ENCODE measurements at places on chromosomes 6 and 20.

GRCh38 chr6:53520320-53520928, 24.5 kb downstream of the GCLC start:
- no peak for DNase-seq

DNA sequence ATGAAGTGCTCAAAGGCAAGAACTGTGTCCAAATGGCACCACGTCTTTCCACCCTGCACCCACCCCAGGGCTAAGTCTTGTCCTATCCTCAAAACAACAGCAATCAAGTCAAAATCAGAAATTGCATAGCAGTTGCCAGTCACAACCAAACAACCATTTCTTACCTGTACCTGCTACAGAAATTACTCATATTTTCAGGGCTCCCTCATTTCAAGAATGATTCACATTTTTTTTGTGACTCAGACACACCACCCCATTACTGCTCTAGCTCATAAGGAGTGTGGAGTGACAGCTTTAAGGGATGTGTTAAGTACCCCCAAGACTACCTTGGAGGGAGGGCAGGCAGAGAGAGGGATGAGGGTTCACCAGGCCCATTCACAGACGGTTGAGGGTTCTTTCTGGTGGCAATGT, 111.7 kb downstream of the TRERF1 start:
- DNase-seq: no peak

GRCh38 chr6:40999569-40999968, 39.5 kb downstream of the UNC5CL start:
- no peak for DNase-seq

DNA sequence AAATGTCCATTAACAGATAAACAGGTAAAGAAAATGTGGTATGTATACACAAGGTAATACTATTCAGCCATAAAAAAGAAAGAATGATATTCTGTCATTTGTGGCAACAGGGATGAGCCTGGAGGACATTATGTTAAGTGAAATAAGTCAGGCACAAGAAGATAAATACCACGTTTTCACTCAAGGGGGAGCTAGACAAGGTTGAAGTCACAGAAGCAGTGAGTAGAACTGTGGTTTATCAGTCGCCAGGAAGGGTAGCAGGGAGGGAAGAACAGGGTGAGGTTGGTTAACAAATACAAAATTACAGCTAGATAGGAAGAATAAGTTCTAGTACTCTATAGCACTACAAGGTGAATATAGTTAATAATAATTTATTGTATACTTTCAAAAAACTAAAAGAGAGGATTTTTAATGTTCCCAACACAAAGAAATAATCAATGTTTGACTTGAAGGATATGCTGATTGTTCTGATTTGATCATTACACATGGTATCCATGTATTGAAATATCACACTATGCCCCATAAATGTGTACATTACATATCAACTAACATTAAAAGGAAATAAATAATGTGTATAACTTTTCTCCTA, 21.1 kb downstream of the RTN4IP1 start:
- peak; percentile 49 for DNase-seq

- peak; percentile 49 for DNase-seq
Measured at GRCh38 chr20:49323622-49324238, 45.9 kb upstream of the ZNFX1 start.

DNA sequence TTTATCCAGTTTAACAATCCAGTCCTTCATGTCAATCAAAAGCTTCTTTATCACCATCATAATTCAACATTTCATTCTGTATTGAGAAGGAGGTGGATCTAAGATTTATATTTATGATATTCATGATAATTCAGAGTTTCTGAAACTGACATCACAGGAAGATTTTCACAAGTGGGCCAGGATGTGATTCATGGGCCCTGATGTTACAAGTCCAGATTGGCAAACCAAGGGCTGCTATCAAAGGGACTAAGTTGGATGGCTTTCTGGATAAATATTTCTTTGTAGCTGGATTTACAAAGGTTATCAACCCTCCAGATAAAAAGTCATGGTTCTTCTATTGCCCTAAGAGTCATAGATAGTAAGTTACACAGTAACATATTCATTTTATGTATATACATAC, 866.5 kb downstream of the KIF16B start:
- DNase-seq: no peak

- no peak for DNase-seq
Measured at GRCh38 chr6:43078691-43079090, 2.6 kb downstream of the PTK7 start.

- DNase-seq: no peak
Measured at GRCh38 chr6:95866732-95867131, 149.0 kb upstream of the FUT9 start.

GRCh38 chr20:50475681-50476292, 34.4 kb upstream of the PTPN1 start:
- DNase-seq: no peak

DNA sequence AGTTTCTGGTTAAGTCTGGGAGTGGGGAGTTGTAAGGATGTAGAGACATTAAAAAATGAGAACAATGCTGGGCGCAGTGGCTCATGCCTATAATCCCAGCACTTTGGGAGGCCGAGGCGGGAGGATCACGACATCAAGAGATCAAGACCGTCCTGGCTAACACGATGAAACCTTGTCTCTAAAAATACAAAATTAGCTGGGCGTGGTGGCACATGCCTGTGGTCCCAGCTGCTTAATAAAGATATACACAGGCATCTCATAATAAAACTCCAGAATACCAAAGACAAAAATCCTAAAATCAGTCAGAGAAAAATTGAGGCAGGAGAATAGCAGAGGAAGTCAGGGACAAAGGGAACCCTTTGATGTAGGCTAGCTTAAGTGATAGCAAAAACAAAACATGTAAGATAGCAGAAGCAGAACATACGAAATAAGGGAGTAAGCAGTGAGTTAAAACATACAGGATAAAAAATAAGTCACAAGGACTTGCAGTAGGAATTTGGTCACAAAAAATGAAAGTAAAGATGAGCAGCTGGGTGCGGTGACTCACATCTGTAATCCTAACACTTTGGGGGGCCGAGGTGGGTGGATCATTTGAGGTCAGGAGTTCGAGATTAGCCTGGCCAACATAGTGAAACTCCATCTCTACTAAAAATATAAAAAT, 23.6 kb downstream of the DDX43 start:
- no peak for DNase-seq
